ENCODE measurements at places on chromosomes 11 and 22. TPM values are rescaled to one million over a fixed set of nuclear protein-coding genes. Genes with fewer than 3 reads are reported as not detected.

Gene CHEK2
- 7.4 TPM for total RNA-seq

DNA sequence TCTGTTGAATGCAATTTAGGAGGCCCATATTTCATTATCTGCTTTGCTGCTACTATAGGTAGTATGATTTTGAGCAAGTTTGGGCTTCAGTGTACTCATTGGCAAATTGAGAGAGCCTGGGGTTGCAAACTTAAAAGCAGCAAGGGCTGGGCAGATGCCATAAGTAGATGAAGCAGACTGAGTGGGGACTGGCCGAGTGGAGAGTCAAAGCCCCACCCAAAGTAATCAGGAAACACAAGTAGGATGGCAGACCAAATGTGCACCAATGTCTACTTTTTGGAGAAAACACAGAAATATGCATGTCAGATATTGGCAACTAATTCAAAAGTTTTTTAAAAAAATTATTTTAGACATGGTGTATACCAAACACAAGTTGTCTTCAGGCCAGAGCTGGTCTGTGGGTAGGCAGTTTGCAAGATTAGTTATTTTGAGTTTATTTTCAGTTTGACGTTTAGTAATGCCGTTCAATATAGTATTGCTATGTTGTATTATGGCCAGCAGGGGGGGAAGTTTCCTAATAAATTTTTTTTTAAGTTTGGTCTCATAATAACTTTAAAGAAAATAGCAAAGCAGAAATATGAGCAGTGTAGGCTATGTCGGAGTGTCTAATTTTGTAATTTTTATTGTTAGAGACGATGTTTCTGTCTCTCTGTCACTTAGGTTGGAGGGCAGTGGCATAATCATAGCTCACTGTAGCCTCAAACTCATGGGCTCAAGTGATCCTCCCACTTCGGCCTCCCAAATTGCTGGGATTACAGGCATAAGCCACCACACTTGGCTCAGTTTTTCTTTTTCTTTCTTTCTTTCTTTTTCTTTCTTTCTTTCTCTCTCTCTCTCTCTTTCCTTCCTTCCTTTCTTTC, 105.1 kb downstream of the HIPK3 start:
- no peak for DNase-seq

DNA sequence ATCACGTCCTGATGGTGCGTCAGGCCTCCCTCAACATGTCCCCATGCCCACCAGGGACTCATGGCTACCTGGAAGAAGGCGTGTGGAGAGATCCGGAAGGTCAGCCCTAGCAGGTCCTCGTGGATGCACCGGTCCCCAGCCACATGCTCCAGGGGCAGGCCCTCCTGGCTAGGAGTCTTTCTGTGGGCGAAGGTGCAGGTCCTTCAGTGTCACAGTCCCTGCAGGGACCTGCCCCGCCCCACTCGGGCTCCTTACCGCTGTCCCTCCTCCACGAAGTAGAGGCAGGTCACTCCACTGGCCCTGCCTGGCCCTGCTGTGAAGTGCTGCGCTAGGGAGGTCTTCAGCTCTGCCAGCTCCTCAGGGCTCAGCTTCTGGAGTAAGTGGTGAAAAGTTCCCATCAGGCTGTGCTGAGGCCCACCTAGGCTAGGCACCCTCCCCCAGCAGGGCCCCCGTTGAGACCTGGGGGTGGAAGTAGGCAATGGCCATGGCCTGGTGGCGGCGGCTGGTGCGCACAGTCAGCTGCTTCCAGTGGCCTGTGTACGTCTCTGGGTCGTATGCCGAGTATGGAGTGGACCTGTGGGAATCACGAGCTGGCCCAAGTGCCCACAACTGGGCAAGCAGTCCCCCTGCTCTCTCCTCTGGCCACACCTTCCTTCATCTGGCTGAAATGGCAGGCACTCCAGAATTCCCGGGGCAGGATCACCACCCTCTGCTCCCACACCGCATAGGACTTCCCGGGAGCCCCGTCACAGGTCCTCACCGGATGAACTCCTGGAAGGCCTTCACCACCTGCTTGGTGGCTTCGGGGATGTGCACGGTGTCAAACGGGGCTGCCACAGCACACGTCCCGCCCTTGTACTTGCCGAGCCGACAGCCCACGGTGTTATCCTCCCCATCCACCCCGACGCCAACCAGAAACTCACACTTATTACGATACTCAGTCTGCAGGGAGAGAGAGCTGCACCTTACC, 1.1 kb upstream of the RANBP1 start:
- no peak for DNase-seq

Gene NEFH
- 1.0 TPM for total RNA-seq

DNA sequence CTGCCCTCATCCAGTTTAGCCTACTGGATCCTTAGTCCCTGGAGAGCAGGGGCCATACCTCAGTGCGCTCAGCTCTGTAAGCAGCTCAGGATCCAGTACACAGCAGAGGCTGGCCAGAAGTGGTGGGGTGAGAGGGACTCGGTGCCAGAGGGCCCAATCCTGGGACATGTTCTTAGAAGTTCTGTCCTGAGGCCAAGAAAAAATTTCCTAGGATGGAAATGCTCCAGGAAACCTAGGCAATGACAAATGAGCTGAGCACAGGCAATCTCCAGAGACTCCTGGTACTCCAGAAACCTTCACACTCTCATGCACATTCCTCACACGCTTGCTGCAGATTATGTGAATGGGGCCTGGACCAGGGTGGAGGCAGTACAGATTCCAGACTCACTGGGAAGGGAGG, 89.6 kb downstream of the SERGEF start:
- DNase-seq = no peak

- no peak for DNase-seq
Measured at GRCh38 chr22:28484662-28485061, 195.0 kb downstream of the TTC28 start.

Gene TUBGCP6
- 78.1 TPM for total RNA-seq

Gene MALAT1
- total RNA-seq = 23,258 TPM

Gene OR52I2
- not detected for total RNA-seq

DNA sequence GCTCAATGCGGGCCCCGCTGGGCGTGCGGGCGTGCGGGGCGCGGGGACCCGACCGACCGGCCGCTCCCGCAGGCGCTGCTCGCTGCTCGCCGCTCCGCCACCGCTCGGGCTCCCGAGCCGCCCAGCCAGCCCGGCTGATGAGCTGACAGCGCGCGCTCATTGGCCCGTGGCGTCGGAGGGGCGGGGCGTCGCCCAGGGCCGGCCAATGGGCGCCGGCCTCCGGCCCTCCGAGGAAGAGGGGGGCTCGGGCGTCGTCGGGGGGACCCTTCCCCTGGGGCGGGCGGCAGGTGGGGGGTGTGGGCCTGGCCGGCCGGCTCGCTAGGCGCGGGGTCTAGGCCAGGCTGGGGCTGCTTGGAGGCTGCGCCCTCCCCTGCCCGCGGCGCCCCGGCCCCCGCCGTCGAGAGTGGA, at the start of gene SCUBE1:
SCUBE1 (minus strand) TSS at position 111 of the 408 bp plus-strand sequence. CDS start 111 bp downstream, outside the sequence.
- DNase-seq = peak; percentile 53

Gene KDM4E
- not detected for total RNA-seq

DNA sequence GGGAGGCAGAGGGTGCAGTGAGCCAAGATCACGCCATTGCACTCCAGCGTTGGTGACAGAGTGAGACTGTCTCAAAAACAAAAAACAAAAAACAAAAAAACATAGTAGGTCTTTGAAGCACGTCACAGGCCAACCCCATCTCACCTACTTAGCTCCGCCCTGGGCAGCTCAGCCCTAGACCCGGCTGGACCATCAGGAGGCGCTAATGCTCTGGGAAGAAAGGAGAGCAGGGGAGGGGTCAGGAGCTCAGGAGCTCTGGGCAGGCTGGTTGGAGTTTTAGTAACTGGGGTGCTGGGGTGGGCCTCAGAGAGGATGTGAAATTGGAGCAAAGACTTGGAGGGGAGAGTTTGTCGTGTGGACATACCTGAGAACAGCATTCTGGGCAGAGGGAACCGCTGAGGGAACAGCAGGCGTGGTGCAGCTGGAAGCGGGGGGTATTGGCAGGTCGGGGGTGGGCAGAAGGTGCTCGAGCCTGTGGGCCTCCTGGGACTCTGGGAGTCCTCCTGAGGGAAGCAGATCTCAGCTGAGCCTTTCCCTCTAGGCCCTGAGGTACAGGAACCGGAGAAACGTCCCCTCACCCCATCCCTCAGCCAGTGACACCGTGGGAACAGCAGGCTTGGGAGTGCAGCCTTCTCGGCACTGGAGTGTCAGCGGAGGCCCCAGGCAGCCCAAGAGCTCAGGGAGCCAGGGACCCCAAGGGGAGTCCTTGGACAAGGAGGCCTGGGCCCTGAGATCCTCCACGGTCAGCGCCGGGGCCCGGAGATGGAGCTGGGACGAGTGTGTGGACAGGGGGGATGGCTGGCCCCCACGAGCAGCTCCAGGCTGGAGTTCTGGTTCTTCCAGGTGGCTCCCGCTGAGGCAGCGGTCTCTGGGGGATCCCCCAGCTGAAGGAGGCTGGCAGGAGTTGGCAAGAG, 2.2 kb upstream of the RPS6KA4 start:
- DNase-seq = no peak

- no peak for DNase-seq
Measured at GRCh38 chr11:119741369-119742262, 12.6 kb upstream of the NECTIN1 start.

GRCh38 chr11:789943-790342, at the start of gene CEND1:
TSS of gene CEND1 (minus strand) at chr11:790090. CDS start at chr11:788576, 1,514 bp downstream.
- DNase-seq = no peak

- DNase-seq = no peak
Measured at GRCh38 chr11:44589301-44589700, 23.8 kb downstream of the CD82 start.

Gene SLC22A12
- not detected for total RNA-seq

DNA sequence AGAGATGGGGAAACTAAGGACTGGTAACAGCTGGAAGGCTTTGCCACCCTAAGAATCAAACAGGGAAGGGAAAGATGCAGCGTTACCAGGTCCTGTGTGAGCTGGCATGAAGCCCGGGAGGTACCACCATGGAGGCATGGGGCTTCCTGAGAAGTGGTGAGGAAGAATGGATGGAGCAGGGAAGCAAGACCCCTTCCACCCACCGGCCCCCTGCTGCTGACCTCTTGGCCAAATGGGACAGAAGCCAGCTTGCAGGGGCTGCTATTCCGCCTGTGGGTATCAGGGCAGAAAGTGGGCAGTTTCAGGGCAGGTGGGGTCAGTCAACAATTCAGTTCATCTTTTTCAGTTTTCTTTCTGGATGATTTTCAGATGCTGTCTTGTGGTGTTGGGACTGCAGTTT, 1099.9 kb downstream of the TBC1D22A start:
- DNase-seq = no peak

Gene PIH1D2
- total RNA-seq = 3.8 TPM

DNA sequence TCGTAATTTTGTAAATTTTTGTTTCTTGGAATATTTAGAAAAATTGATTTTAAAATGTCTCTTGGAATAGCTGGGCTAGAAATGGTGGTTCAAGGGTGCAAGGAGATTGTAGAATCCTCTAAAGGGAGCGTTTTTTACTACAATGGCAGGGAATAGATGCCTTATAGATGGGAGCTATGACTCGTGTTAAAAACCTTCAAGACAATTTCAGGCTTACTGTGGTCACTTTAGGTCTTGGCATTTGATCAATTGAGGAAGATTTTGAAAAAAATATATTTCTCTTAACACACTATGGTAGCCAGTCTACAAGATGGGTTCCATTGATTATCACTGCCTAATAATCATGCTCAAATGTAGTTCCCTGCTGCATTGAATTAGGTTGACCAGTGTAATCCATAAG, 25.0 kb downstream of the METTL15 start:
- no peak for DNase-seq

GRCh38 chr11:40130427-40130826, 1329.0 kb downstream of the LRRC4C start:
- no peak for DNase-seq

GRCh38 chr22:29517215-29517908, 36.2 kb downstream of the THOC5 start:
- no peak for DNase-seq

- no peak for DNase-seq
Measured at GRCh38 chr11:108857382-108857781, 192.5 kb downstream of the DDX10 start.

GRCh38 chr11:117572129-117572528, 224.9 kb downstream of the DSCAML1 start:
- no peak for DNase-seq

GRCh38 chr22:29988719-29989118, 91.5 kb upstream of the HORMAD2 start:
- no peak for DNase-seq

GRCh38 chr11:73229321-73229895, 11.3 kb downstream of the P2RY2 start:
- DNase-seq = no peak

GRCh38 chr22:21103633-21104032, 57.9 kb downstream of the LRRC74B start:
- no peak for DNase-seq

Gene ACRV1
- not detected for total RNA-seq

DNA sequence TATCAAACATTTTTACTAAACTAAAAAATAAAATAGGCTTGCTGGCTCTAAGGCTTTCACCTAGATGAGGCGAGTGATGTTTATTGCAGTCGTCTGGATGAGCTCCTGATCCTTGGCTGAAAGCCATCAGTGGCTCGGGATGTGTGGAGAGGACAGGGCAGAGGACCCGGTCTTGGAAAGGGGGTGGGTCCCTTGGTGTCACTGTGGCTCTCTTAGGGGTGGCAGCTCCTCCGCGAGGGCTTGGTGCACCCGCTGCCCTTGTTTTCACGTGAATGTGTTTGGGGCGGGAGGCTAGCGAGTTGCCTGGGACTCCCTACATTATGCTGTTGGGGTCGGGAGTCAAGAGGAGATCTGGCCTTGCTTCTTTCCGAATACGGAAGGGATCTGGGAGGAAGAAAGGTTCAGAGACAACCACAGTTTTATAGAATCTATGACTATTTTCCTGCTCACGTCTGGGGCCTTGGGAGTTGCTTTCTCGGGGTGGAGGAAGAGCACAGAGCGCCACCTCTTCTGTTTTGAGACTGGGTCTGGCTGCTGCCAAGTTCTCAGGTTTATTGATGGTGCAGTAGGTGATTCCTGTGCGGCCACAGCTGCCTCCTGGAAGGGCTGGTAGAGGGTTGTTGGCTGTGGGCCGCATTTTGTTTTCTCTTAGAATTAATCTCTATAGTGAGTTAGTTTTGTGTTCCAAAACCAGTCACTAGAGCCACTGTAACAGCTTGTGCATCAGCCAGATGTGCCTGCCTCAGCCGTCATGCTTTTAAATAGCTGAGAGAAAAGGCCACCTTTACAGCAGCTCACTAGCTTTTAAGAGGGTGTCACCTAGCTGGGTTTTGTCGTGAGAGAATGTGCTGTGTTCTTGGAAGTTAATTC, 12.8 kb downstream of the TBC1D22A start:
- DNase-seq = no peak

Gene UPB1
- 0.44 TPM for total RNA-seq

Gene HORMAD2
- not detected for total RNA-seq

Gene EFCAB6
- 4.4 TPM for total RNA-seq

Gene GLB1L3
- total RNA-seq = not detected

Gene SCGB2A2
- not detected for total RNA-seq

DNA sequence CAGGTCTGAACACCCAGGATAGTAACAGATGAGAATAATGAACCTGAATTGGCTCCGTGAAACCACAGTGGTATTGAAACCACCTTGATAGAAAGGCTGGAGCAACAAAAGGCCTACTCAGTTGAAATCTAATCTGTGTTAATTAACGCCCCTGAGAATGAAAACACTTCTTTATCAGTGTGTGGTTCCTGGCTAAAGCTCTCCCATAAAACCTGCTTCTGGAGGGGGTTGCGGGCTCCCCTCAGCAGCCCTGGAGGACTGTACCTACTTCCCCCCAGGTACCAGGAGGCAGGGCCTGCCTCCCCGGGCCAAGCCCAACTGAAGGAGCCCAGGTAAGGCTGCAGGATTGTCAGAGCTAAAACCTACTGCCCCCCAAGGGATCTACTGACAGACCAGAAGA, 54.6 kb downstream of the PLEKHA7 start:
- no peak for DNase-seq

GRCh38 chr11:69887841-69888427, 68.7 kb upstream of the FGF3 start:
- DNase-seq = no peak
